ENCODE measurements at places on chromosomes 13 and 19.

DNA sequence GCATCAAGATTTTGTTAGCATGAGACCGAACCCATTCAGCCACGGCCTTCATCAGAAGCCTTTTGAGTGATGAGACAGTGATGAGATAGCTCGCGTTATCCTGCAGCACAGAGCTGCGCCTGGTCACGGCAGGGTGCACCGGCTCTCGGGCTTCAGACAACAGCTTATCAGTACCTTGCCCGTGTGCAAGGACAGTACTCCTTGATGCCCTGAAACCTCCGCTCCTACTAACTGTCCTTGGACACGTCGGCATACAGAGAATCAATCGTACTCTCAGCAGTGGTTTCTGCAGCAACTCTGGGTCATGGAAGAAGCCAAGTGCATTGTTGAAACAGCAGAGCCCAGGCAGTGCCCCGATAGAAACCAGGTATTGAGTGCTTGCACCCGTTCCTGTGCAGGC, 40.7 kb downstream of the IRS2 start:
- no peak for DNase-seq

DNA sequence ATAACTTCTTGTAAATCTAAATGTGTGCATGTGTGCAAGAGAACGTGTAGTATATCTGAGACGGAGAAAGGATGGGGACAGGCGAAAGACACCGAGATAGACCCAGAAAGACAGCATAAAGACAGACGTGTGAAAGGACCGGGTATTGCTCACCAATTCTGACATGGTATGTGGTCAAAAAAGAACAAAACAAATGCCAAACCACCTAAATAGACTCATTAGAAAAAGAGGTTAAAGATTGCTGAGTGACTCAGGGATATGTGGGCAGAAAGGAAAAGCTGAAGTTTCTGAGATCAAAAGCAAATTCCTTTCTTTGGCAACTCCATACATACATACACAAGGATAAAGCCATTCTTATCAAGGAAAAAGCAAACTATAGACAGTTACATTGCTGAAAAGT, 179.7 kb upstream of the TSC22D1 start:
- no peak for DNase-seq

DNA sequence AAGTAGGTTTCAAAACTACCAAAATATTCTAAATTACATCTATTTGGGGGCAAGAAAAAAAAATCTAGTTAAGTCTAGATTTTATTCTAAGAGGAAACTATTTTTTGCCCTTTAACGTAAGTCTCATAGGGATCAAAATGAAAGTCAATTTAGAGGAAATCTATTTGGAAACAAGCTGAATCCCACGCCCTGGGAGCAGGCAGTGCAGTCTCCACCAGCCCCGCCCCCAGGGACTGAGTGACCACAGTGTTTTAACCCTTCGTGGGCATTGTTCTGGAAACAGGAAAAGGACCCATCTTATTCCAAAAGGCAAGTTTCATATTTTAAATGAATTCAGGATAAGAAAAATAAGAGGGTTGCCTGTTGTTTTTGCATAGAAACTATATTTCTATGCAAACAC, 209.7 kb downstream of the SPRY2 start:
- DNase-seq = no peak

DNA sequence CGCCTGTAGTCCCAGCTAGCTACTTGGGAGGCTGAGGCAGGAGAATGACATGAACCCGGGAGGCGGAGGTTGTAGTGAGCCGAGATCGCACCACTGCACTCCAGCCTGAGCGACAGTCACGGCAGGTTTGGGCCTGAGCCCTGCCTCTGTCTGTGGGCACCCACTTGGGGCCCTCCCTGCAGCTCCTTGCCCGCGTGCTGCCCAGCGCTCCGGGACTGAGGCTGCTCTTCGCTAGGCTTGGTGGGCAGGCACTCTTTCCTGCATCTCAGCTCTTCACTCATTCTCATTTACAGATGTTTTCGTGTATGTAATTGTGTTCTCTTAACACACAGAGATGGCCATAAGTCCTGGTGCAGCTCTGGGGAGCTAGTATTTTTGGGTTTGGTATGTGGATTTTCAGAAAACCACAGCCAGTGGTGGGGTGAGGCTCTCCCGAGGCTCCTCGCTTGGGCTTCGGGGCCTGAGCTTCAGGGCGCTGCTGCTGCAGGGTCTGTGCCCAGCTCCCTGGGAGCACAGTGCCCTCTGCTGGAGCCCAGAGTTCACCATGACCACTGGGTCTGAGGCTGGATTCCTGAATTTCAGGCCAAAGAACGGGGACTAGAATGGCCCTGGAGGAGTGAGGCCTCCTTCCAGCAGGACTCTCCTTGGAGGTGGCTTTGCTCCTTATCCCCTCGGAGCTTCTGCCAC, 15.2 kb downstream of the UPF1 start:
- DNase-seq = peak; percentile 67

- no peak for DNase-seq
Observed at GRCh38 chr19:38735257-38735686, 9.0 kb downstream of the CAPN12 start.

DNA sequence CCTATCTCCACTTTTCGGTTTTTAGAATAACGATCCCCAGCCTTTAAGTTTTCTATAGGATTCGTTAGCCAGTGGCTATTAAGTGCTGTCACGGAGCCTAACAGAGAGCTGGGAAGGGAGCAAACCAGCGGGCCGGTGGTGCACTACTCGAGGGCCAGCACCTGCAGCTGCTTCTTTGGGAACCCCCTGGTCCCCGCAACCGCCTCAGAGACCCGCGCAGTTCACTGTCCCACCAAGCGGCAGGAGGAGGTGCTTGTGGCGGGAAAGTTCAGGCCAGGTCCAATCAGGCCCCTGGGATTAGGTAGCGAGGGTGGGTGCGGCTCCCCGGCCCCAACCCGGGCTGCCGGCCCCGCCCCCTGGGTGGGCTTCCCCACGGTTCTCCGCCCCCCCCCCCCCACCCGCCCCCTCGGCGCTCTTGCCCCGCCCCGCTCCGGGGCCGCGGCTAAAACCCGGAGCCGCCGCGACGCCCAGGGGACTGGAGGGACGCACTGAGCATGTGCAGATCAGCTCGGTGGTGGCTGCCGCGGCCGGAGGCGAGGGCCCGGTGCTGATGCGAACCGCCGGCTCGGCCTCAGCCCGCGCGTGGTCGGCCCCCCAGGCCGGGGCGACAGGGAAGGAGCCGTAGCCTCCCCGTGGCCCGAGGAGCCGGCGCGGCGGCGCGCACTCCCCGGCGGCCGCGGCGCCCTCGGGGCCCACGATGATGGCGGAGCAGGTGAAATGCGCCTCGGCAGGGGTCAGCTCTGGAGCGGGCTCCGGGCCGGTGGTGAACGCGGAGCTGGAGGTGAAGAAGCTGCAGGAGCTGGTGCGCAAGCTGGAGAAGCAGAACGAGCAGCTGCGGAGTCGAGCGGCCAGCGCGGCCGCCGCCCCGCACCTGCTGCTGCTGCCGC, at the start of gene SLAIN1:
Gene SLAIN1, plus strand, starts transcription at position 471 of the 887 bp plus-strand sequence. Its CDS starts 227 bp downstream, at position 698.
- DNase-seq = peak; percentile 83

GRCh38 chr13:46521486-46521885, 31.5 kb upstream of the LRCH1 start:
- DNase-seq = no peak

GRCh38 chr19:2816641-2817040, 3.0 kb upstream of the ZNF554 start:
- DNase-seq = no peak

DNA sequence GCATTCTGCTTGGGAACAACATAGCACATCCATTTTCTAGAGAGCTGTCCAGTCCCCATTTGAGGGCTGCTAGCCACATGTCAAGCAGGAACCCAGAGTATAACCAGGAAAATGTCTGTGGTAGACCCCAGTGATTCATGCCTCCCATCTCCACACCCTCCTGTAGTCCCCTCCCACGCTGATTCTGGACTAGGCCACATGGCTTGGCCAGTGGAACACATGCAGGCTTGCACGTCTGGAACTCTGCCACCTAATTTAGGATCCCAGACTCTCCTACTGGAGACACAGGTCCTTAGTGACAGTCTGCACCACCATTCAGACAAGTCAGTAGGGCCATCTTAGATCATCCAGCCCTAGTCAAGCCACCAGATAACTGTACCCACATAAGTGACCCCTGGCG, 149.8 kb downstream of the ZIC5 start:
- DNase-seq = no peak

DNA sequence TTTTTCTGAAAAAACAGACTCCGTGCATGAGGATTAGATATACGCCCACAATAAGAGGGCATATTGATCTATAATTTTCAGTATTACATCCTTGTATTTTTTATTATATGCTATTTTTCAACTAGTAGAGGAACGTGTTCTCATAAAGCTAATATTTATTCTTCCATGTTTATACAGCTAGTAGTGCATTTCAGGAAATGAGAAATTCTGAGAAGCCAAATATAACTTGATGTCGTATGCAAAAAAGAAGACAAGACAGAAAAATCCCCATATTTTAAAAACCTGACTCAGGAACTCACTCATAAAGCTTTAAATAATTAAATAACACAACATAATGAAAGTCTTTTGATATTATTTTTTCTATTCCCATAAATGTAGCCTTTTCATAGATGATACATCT, 308.6 kb downstream of the ENOX1 start:
- DNase-seq = no peak

DNA sequence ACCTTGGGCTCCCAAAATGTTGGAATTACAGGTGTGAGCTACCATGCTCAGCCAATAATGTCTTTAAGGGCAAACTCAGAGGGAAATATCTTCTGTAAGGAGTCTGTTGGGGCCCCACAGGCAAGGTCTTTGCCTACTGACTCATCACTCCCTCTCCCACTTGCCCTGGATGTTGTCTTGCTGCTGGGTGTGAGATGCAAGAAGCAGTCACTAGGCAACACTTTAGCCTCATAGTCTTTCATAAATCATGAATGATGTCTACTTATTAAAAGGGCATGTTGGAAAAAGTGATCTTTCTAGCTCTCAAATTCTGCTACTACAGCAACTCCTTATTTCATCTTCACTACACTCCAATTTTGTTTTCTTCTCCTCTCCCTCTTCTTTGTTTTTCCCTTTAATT, 34.6 kb upstream of the SLC10A2 start:
- no peak for DNase-seq

DNA sequence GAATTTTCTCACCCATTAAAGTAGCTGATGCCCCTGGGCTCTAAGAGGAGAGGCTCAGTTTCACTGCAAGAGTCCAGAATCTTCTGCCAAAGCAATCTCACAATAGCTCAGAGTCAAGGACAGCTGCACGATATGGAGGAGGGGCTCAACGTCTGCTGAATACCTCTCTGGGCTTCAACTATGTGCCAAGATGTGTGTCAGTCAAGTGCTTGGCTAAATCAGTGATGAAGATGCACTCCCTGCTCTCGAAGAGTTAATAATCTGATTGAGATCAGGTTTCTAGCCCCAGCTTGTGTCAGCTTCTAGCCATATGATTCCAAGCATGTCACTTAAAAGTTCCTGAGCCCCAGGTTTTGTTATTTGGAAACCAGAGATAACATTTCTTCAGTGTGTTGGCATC, 46.8 kb downstream of the KLF12 start:
- no peak for DNase-seq

DNA sequence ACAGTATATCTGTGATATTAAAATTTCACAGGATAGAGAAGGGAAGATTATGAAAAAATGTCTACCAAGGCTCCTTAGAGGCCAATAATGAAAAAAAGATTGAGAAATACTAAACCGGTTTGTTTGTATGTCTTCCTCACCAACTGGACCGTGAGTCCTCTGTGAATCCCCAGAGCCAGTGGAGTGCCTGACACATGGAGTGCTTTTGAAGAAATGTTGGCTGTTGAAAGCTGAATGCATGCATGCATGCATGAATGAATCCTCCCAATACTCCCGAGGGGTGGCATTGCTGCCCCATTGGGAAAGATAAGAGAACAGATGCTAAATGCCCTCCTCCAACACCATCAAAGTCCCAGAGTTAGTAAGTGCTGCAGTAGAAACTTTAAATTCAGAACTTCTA, 152.7 kb upstream of the SERP2 start:
- DNase-seq = no peak

- DNase-seq = no peak
Observed at GRCh38 chr13:62643799-62644524, 1228.3 kb upstream of the PCDH20 start.
